ENCODE measurements at places on chromosomes 4 and X.

GRCh38 chr4:134650461-134650860 lies 448.9 kb upstream of the PABPC4L start:
- no peak for DNase-seq

- DNase-seq: no peak
These were observed 19.7 kb downstream of the GAB3 start for GRCh38 chrX:154731184-154731583.

DNA sequence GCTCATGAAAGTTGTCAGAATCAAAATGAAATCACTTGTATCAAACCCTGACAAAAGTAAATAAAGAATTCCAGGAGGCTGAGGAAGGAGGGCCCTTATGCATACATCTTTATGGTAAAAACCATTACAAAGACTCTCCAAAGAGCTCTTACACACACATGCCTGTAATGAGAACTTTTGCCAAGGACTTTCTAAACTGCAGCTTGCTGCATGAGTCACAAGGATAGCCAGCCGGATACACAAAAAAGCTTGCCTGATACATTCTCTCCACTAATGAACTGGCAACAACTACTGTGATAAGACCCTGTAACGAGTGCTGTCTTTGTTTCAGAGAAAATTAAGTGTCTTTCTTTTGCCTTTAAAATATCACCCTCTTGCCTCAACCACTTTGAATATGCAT lies 618.1 kb downstream of the PPP4R3C start:
- DNase-seq: no peak

GRCh38 chr4:124055896-124056295 lies 656.6 kb downstream of the ANKRD50 start:
- no peak for DNase-seq

GRCh38 chr4:26021417-26022345 lies 107.7 kb downstream of the SMIM20 start:
- DNase-seq: no peak

DNA sequence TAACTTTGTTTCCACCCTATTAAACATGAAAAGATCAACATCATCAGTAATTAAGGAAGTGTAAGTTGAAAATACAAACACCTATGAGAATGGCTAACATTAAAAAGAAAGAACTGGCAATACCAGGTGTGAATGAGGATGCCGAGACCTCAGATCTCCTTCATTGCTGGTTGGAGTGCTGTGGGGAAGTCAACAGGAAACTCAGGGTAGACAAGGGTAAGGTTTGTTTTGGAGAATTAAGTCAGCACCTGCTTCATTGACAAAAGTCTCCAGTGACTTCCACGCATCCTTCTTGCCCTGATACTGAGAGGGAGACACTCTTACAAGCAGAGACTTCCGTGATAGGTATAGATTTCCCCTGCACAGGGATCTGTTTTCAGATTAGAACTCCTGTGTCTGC lies 106.1 kb downstream of the IRF2 start:
- DNase-seq: no peak

- no peak for DNase-seq
These were observed 408.8 kb upstream of the CNKSR2 start for GRCh38 chrX:20965270-20966044.

DNA sequence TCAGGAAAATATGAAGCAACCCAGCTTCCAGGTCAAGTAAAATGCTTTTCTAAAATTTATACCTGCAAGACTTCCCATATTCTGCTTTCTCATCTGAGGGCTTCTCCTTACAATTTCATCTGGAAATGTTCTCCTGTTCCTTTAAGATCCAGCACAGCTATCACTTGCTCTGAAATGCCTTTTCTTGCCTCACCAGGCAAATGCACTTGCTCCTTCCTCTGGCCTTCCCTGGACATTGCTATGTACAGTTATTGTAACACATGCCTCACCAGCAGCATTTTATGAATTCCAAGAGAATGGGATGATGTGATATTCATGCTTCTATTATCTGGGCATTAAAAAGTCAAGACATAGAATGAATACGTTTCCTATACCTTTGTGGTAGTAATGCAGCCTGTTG lies 842.1 kb upstream of the INTU start:
- DNase-seq: no peak

DNA sequence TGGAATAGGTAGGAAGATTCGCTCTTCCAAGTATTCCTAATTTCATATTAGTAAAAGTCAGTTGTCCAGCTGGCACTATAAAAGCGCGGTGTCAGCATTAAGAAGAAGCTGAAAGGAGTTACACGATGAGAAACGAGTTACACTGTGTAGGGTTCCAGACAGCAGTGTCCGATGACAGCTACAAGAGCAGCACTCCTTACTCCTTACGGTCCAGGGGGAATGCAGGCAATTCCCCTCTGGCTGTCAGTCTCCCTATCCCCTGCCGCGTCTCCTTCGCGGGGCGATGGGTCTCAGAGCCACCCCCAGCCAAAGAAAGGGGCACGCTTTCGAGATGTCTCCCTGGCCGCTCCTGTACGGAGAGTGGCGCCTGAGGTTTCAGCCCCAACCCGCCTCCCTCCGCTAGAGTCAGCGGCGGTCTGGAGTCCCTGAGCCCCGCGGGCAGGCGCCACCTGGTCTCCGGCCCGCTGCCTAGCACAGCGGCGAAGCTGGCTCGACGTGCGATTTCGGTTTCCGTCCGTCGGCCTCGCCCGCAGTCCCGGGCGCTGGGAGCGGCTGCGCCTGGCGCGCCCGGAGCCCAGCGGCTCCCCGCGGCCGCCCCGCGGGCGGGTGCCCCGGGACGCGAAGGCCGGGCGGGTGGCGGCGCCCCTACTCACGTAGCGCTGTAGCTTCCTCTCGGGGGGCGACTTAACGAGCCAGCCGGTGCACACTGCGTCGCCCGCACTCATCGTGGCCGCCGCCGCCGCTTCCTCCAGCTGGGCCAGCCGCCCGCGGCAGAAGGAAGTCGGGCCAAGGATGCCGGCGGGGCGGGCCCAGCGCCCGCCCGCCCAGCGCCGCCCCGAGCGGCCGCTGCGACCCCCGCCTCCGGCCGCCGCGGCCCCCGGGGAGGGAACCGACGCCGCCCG lies at the start of gene GAB3:
Gene GAB3 (minus strand): TSS at position 777 of the 902 bp plus-strand sequence. CDS start 52 bp downstream, at position 725.
- peak; percentile 17 for DNase-seq

- no peak for DNase-seq
These were observed 12.7 kb downstream of the MSANTD1 start for GRCh38 chr4:3261411-3262207.

DNA sequence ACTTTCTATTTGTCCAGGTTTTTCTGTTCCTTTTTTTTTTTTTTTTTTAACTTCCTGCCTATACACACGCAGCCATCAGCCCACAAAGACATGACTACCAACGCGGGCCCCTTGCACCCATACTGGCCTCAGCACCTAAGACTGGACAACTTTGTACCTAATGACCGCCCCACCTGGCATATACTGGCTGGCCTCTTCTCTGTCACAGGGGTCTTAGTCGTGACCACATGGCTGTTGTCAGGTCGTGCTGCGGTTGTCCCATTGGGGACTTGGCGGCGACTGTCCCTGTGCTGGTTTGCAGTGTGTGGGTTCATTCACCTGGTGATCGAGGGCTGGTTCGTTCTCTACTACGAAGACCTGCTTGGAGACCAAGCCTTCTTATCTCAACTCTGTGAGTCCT lies 2.1 kb downstream of the EBP start:
- no peak for DNase-seq

- DNase-seq: no peak
These were observed 1021.1 kb downstream of the STIM2 start for GRCh38 chr4:27881705-27882104.

DNA sequence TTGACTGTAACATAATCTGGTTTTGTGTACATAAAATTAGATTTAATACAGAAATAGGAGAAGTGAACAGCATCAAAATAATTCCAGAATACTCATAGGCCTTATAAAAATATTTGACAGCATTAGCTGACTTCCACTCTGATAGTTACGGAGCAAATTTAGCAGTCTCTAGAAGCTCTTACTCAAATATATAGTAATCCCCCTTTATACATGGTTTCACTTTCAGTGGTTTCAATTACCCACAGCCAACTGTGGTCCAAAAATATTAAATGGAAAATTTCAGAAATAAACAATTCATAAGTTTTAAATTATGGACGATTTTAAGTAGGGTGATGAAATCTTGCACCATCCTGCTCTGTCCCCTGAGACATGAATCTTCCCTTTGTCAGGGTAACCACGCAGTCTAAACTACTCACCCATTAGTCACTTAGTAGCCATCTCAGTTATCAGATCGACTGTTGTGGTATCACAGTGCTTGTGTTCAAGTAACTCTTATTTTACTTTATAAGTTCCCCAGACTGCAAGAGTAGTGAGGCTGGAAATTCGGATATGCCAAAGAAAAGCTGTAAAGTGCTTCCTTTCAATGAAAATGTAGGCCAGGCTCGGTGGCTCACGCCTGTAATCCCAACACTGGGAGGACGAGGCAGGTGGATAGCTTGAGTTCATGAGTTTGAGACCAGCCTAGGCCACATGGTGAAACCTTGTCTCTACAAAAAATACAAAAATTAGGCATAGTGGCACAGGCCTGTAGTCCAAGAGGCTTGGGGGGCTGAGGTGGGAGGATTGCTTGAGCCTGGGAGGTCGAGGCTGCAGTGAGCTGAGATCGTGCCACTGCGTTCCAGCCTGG lies 17.2 kb upstream of the RTL9 start:
- no peak for DNase-seq

- no peak for DNase-seq
These were observed 4.8 kb downstream of the AREG start for GRCh38 chr4:74449571-74450297.

DNA sequence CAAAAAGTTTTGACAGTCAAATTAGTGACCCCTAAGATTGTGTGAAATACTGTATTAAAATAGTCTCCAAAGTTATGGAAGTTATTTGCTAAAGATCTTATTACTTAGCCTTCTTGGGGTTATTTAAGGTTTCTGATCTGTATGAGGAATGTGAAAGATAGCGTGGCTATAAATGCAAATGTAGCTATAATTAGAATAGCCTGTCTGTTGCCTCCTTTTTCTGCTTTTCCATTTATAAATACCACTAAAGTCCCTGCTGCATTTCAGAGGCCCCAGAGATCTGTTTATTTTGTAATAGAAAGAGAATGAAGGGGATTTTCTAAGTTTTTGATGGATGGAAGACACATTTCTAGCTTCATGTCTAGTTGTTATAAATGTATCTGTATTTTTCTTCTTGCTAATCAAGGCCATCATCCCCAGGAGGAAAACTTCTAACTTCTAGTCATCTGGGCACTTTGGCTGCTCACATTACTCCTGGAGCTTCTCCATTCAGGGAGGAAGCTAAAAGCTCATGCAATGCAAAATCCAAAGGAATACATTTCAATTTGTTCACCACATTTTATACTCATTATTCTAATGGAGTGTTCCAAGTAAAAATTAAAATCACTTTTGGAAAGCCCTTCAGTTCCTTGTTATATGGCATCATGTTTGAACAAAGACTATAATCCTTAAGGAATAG lies 73.9 kb downstream of the INTS12 start:
- DNase-seq: no peak

DNA sequence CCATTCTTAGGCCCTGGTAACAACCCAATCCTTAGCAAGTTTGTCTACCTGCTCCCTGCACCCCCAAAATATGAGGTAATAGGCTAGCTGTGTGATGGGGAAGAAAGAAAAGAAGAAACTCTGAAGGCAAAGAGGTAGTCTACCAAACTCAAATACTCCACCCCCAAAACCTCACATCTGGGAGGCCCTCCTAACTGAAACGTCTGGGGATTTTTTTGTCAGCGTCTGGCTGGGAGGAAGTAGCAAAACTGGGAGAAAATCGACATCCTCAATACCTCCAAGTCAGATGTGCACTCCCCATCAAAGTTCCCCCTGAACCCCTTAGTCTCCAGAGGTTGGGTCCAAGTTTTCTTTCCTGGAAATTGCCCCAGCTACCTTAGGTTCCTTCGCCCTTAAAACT lies 1.0 kb downstream of the LAMP2 start:
- DNase-seq: no peak

- DNase-seq: no peak
These were observed 191.4 kb downstream of the TSPAN5 start for GRCh38 chr4:98466868-98467599.

GRCh38 chr4:91592125-91592524 lies 711.6 kb upstream of the GRID2 start:
- DNase-seq: no peak

DNA sequence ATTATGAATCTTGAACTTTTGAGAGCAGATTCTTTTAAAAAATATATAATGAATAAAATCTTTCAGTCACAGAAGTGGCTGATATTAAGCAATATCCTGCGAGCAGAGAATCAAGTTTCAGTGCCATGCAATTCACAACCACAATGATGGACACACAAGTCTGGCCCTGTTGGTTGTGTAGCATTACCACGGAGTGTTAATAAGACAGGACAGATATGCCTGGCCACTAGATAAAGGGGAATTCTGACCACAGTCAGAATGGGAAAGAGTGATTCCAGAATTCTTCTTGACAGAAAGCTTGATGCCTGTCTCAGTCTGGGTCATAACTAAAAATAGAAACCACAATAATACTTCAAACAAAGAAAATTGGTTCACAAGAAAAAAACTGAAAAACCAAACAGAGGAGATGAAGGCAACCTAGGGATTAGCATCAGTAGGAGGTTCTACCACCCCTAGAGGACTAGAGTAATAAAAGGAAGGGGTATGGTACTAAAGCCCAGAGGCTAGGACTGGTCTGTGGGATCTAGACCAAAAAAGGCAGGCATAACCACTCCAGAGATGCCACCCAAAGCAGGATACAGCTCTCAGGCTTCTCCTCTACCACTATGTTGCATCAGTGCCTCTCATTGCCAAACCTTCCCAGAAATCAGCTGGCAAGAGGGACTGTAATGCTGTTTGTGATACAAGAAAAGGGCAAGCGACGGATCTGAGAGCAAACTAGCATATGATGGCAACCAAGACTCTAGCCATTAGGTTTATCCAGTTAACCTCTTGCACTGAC lies 59.0 kb downstream of the RNF150 start:
- DNase-seq: no peak

GRCh38 chrX:110985470-110985869 lies 110.5 kb upstream of the PAK3 start:
- no peak for DNase-seq

GRCh38 chr4:10123227-10124101 lies 6.9 kb upstream of the WDR1 start:
- no peak for DNase-seq

GRCh38 chr4:120158046-120158445 lies 91.4 kb upstream of the MAD2L1 start:
- no peak for DNase-seq

DNA sequence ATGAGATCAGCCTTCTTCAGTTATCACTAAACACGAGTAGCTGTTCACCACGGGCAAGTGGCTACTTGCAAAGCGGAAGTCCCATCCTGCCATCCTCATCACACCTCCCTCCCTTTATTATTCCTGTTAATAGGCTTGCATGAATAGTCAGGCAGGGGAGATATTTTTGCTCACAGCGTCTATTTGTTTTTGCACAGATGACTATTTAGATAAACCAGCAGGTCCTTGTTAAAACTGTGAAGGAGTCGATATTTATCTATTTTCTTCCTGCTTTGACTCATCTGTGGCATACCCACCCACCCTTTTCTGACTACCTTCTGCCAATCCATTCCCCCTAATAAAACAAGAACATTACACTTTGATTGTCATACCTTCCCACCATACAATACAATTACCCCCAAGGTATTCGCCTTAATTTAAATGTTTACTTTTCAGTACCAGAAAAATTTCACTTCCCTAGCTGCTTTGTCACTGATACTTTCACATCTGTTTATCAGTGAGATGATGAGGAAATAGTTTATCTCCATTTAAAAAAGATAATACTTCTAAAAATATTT lies 96.6 kb upstream of the BANK1 start:
- DNase-seq: no peak

- no peak for DNase-seq
These were observed 31.0 kb upstream of the SLC25A4 start for GRCh38 chr4:185112104-185112503.

- DNase-seq: no peak
These were observed 2.4 kb upstream of the ZFP92 start for GRCh38 chrX:153408871-153409351.
